ENCODE measurements at places on chromosomes 5 and 9.

GRCh38 chr9:2859776-2860379 is 16.0 kb upstream of the PUM3 start:
- no peak for DNase-seq

DNA sequence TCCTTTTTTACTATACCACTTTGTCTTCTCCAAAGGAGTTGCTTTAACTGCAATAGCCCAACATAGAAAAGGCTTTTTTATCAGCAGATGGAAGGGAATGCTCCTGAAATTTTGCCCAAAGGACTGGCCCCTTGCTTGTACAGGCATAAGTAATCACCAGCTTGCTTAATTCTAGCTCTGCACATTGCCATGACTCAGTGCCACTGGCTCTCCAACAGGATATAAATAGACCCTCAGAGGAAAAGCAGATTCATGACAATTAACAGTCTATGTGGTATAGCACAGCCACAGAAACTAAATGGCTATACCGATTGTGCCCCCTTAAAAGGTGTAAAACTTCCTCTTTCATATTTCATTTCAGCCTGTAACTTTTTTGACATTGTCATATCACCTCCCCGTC is 227.0 kb downstream of the ZNF608 start:
- DNase-seq, result no peak

DNA sequence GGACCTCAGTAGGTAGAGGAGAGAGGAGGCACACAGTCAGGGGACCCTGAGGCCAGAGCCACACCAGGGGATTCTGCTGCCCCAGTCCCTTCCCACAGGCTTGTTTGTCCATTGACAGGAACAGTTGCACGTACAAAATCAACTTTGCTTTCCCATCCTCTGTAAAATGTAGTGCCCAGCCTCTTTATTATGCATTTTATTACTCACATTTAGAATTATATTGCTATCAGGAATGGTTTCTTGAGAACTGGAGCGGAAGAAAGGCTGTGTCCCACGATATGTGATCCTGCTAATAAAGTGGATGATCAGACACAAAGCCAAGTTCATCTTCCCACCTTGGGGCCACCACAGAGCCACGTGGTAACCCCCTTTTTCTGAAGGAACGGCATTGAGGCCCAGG is 277.4 kb downstream of the FANCC start:
- DNase-seq, result no peak

DNA sequence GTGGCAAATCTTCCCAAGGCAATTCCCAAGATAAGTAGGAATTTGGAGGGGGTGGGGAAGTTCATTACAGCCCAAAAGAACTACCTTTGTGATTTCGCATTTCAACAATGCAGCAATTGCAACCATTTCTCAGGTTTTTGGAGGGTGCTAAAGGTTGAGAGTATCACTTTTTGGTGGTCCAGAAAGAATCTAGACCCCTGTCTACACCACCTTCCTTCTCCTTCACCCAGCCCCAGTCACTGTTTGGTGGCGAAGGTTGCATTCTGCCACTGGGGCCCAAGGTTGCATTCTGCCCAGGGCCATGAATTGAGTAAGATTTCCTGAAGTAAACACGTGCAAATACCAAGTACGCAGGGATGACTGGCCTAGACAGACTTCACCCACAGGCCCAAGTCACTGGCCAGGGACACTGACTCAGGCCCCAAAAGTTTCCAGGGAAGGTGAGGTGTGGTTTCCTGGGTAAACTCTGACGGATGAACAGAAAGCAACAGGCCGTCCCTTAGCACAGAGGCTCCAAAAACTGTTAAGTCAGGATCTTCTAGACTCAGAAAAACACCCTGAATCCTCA is 5.7 kb downstream of the PDE6A start:
- no peak for DNase-seq

- no peak for DNase-seq
Observed at GRCh38 chr9:99019510-99020331, 76.0 kb downstream of the COL15A1 start.
